Lung (tissue), 17 donors: ENCODE measurements at places on chromosomes 11 and 22. TPM values are rescaled to one million over a fixed set of nuclear protein-coding genes. Genes with fewer than 3 reads are reported as not detected.

Gene TNNI2
- polyA plus RNA-seq = 10.1 TPM

Gene MUC15
- polyA plus RNA-seq = 4.6 TPM

Gene ADAMTS15
- 9.0 TPM for polyA plus RNA-seq

Gene CECR2
- 3.0 TPM for polyA plus RNA-seq

Gene NAA40
- polyA plus RNA-seq = 9.6 TPM

Gene TNKS1BP1
- polyA plus RNA-seq = 171 TPM
